ENCODE measurements at places on chromosomes 12 and 14.

- peak; percentile 75 for DNase-seq
Observed at GRCh38 chr12:108312073-108312659, 26.9 kb downstream of the CMKLR1 start.

GRCh38 chr12:42201063-42201462, 37.0 kb downstream of the YAF2 start:
- no peak for DNase-seq

DNA sequence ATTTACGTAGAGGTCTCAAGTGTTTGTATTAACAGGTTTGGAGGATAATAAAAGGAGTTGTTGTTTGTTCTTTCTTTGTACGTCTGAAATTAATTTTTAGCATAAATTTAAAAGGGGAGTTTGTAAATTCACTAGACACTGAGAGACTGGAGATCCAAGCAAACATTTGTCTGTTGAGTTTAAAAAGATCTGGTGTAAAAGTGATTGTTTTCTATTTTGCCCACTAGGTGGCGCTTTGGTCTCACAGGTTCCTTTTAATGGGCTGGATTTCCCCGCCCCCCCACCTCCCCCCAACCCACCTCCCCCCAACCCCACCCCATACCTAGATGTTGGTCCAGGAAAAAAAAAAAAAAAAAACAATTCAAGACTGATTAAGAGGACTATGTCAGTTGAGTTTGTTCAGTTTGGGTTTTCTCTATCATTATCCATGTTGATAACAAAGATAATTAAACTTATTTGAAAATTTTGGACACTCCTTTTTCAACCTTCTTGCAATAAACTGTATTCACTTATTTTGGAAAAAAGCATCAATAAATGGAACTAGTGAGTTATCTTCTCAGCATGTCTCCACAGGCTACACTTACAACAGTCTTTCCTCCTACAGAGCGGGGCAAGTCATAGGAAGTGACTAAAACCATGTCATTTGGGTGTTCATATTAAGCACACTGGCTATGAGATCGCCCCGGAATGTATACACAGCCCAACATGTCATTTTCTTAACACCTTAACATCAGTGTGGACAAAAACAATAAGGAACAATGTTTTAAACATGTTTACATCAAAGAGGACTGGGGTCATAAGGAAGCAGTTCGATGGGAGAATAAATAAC, 841.1 kb downstream of the NRXN3 start:
- peak; percentile 20 for DNase-seq

GRCh38 chr12:108803428-108804105, 53.8 kb downstream of the SSH1 start:
- peak; percentile 79 for DNase-seq

DNA sequence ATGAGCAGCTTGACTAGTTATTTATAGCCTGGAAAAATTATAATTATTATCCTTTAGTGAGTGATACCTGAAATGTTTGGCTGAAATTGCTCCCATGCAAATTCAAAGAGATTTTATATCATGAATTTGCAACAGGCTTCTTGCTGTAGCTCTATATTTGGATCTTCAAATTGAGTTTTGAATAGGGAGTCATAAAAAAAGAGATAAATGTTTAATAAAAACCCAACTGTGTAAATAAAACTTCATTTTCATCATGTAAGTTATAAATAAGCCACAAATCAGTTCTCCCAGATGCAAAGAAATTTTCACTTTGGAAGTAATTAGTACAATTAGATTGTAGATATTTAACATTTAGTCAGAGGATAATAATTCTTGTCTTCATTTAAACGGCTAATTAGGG, at the start of gene TAS2R8:
TSS of gene TAS2R8 (minus strand) at position 101 of the 400 bp plus-strand sequence. CDS start 306 bp downstream, outside the sequence.
- no peak for DNase-seq

GRCh38 chr12:110023059-110023980, 24.1 kb downstream of the ANKRD13A start:
- DNase-seq, result no peak
